DMS79 (cell line): ENCODE measurements at places on chromosomes 3 and 15.

GRCh38 chr3:51391566-51392354 is 675 bp downstream of the RBM15B start:
- DNase-seq, result no peak

GRCh38 chr3:21894459-21895340 is 143.7 kb upstream of the ZNF385D start:
- DNase-seq, result no peak

DNA sequence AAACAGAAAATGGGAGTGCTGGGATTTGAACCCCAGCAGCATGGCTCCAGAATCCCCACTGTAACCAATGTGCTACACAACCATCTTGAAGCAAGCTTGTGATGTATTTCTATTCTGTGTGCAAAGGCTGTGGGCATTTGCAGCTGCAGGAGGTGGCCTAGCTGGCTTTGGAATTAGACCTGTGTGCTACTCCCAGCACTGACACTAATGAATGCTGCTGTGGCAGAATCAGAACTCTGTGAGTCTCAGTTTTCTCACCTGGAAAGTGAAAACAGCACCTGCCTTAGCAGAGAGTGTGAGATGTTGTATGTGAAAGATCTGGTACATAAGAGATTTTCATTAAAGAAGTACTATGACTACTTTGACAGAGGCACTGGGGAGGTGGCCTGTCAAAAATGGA is 21.5 kb upstream of the SMAD6 start:
- DNase-seq, result no peak

DNA sequence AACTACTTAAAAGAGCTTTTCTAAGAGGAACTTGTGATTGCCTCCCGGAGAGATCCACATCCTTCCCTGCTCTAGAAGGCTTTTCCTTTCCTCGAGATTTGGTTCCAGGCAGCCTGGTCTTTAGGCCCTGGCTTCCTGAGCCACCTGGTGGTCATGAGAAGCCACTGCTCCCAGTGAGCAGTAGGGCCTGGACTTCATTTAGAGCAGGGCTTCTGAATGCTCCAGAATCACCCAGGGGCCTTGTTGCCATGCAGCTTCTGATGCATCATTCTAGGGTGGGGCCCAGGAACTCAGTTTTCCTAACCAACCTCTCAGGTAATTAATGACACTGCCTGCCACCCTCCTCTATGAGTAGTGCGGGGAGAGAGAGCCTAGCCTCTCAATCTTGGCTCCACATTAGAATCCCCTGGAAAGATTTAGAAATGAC is 29.6 kb downstream of the PSMD6 start:
- DNase-seq, result peak; percentile 6

GRCh38 chr3:81041331-81041730 is 720.1 kb downstream of the GBE1 start:
- no peak for DNase-seq

GRCh38 chr3:194938845-194939531 is 253.3 kb downstream of the FAM43A start:
- DNase-seq, result no peak

- no peak for DNase-seq
Observed at GRCh38 chr3:169871129-169871886, 1.6 kb upstream of the LRRC31 start.

DNA sequence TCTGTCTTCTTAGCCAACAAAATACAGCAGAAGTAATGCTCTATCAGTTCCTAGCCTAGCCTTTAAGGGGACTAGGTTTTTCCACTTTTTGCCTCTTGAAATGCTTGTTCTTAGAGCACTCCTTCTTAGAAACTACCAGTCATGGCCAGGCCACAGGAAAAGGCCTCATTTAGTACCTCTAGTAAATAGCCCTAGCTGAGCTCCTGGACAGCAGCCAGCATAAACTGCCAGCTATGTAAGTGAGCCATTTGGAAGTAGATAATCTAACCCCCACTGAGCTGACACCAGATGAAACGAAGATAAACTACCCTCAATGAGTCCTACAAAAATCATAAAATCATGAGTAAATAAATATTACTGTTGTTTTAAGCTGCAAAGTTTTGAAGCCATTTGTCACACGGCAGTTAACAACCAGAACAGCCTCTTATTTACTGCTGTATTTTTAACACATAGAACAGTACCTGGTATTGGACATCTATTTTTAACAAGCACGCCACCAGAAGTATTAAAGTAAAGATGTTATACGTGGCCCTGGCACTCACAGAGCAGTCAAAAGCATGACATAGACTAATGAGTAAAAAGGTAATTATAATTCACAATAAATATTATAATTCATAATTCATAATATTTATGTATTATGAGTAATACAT is 12.0 kb downstream of the TBC1D5 start:
- DNase-seq, result peak; percentile 82

GRCh38 chr15:85351965-85352364 is 28.4 kb upstream of the AKAP13 start:
- DNase-seq, result no peak

DNA sequence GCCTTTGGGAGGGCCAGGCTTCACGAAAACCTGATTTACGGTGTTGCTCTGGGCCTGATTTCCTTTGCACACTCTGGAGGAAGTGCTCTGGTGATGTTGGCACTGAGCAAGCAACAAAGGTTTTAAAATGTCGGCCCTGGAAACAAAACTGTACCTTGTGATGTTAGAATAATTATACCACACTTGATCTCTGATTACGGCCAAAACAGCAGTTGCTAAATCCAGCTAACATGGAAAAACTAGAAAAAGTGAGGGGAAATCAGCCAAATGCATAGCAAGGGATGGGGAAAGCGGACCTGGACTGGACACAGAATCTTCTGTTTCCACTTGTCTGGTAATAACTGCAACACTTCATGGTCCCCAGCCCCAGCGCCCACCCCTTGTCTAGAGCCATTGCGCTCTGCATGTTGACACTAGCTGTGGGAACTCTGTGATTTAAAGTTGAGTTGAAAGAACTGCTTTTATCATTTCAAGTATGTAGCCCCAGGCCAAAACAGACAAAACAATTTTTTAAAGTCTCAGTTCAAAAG is 120.1 kb downstream of the VGLL4 start:
- no peak for DNase-seq

DNA sequence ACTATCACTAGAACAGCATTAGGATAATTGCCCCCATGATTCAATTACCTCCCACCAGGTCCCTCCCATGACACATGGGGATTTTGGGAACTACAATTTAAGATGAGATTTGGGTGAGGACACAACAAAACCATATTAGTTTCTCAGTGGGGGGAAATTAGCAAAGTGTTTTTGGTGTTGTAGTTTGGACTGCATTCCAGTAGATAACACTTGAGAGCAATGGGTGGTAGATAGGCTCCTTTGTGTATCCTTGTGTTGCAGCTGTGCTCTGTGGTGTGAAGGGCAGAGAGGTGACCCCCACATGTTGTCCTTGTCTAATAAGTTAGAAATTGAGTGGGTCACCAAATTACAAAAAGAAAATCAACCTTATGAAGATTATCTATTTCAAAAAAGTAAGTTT is 223.8 kb downstream of the SATB1 start:
- no peak for DNase-seq

DNA sequence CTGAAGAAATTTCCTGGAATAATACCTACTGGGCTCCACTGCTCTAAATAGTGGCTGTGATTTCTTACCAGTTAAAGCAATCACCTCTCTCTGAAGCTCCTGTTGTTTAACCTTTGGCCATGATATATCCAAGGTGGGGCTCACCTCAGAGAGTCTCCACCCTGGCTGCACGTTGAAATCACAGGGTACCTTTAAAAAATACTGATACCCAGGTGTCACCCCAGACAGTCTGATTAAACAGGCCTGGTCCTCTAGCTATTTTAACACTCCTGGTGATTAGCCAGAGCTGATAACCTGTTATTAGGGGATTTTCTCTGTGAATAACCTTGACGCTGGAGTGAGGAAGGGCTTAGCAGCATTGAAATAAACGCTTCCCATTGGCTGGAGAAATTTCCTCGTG is 22.3 kb upstream of the ZBTB38 start:
- DNase-seq, result no peak

- no peak for DNase-seq
Observed at GRCh38 chr3:4827767-4828166, 151.5 kb upstream of the BHLHE40 start.

- no peak for DNase-seq
Observed at GRCh38 chr15:50138391-50138790, 19.4 kb upstream of the ATP8B4 start.

DNA sequence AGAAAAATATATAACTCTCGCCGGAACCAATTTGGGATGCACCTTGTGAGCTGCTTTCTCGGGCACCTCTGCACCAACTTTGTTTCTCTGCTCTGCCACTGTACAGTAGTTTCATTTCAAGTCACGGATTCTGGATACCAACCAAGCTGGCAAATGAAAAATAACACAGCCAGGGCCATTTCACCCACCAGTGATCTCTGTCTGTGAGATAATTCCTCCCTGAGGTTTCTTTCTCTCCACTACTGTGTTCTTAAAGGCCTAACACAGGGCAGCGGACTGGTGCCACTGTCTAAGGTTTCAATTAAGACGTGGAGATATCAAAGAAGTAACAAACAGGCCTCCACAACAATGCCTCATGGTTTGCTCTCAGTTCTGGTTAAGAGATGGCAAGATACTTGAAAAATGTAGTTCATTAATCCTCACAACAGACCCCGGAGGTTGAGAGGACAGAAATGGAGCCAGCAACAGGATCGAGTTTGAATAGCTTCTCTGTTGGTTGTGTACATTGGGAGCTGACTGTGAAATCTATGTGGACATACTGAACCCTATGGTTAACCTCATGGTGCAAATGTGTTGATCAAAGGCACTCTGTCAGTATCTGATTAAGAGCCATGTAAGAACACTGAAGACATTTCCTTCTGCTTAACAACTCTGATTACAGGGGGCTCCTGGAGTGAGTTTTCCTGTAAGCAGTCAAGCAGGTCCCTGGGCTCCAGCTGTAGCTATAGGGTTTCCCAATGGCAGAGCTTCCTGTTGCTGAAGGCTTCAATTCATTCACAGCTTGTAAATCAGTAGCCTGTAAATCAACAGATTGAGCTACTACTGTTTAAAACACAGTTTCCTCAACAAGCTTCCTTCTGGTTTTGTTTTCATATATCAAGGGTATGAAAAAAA is 470.5 kb downstream of the EPHA3 start:
- DNase-seq, result no peak

- DNase-seq, result no peak
Observed at GRCh38 chr15:81858586-81858985, 187.2 kb downstream of the MEX3B start.

- DNase-seq, result no peak
Observed at GRCh38 chr3:58422756-58423325, 10.8 kb downstream of the PDHB start.

DNA sequence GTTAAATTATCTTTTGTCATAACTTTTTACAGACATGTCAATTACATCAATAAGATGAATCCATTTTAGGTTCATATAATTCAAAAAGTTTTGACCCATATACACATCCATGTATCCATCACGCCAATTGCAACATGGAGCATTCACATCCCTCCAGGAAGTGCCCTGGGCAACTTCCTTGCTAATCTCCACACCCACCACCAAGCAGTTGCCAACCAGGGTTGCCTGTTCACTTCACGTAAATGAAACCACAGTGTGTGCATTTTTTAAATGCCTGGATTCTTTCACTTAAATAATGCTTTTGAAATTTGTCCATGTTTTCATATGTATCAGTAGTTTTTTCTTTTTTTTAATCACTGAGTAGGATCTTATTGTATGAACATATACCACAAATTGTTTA is 40.7 kb upstream of the LYZL4 start:
- no peak for DNase-seq

GRCh38 chr3:123758081-123758564 is 126.0 kb downstream of the MYLK start:
- DNase-seq, result peak; percentile 99

DNA sequence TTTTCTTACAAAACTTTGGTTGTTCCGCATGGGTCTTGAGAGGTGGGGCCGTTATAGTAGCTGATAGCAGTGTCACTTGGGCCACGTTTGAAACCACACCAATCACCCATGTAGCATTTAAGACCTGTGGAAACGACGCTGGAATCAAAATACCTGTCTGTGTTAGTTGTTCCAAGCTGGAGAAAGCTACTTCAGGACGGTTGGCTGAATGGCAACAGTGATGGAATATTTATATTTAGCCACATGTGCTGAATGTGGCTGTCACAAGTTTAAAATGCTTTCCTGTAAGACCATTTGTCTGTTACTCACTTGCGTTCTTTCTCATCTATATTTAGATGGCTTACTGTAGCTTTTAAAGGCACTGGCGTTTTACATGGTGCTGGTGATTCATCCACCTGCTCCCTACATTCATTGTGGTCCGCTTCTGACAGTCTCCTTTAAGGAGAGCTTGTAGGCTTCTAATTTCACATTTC is 1.4 kb downstream of the DNAJA4 start:
- no peak for DNase-seq

DNA sequence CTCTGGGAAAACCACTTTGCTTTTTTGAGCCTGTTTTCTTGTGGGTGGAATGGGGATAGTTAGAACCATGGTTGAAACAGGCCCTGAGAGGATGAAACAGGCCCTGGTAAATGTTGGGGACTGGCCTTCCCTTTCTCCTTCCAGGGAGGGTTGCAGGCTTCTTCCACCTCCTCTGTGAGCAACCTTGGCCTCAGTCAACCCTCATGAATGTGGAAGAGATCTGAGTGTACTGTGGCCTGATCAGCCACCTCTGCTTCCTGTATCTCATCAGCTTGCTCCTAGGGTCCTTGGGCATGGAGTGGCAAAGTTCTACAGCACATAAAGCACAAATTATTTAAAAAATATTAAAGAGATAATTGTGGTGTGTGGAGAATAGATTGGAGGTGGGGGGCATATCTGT is 17.6 kb upstream of the TRH start:
- no peak for DNase-seq

DNA sequence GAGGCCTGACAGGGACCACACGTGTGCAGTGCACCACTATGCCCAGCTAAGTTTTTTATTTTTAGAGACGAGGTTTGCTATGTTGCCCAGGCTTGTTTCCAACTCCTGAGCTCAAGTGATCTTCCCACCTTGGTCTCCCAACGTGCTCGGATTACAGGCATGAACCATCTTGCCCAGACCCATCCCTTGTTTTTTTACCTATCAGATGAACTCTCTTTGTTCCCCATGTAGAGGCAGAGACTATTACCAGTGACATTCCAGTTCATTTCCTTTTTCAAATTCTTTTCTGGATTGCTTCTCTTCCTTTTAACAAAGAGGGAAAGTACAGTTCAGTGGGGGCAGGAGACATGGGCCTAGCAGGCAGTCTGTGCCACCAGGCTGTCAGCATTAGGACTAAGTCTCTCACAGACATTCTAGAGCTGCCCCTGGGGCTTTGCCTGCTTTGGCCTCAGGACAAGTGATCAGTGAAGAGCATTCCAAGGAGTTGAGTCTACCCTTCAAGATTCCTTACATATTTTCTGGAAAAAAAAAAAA is 103.5 kb upstream of the SLC7A14 start:
- peak; percentile 84 for DNase-seq

GRCh38 chr3:143479727-143480126 is 360.2 kb downstream of the CHST2 start:
- DNase-seq, result no peak
